ENCODE measurements at places on chromosomes 1 and 21.
A peak's percentile ranks its signal among the peaks of the same experiment; 100 is the strongest.

DNA sequence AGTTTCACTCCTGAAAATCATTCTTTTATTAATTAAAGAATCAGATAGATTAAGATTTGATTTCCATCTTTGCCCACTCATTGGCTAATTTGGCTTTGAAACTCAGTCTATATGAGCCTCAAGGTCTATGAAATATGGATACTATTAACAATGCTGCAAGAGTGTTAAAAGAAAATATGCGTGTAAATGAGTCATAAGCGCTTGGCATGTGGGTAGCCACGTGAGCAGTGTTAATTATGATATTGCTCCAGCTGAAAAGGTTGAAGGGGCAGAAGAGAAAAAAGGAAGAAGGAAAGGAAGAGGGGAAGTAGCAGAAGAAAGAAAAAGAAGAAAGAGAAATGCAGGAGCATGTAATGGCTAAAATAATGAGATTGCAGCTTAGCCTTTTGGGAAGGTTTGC, 151.4 kb downstream of the CHRM3 start:
- DNase-seq, result no peak

GRCh38 chr1:53943090-53943489, 2.4 kb downstream of the IFT25 start:
- no peak for DNase-seq

GRCh38 chr1:166884971-166885370, 8.9 kb upstream of the TADA1 start:
- no peak for DNase-seq

- no peak for DNase-seq
Measured at GRCh38 chr21:43778469-43779335, 2.6 kb upstream of the CSTB start.

GRCh38 chr1:41296506-41296905, 54.4 kb upstream of the SCMH1 start:
- peak; percentile 1 for DNase-seq

DNA sequence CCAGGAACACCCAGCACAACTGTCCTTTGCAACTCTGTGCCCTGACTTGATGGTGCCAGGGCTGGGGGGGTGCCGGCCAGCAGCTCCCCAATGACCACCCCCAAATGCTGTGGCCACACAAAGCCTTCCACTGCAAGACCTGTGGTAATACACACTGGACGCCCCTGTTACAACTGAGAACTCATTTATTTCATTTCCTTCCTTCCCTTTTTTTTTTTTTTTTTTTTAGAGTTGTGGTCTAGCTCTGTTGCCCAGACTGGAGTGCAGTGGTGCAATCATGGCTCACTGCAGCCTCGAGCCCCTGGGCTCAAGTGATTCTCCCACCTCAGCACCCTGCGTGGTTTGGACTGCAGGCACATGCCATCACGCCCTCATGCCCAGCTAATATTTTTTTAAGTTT, 25.2 kb downstream of the TP73 start:
- no peak for DNase-seq

- no peak for DNase-seq
Measured at GRCh38 chr1:247638011-247638410, 32.6 kb downstream of the OR2G3 start.
